Thymus (tissue), 14 donors: ENCODE measurements at places on chromosomes 2 and 18.

DNA sequence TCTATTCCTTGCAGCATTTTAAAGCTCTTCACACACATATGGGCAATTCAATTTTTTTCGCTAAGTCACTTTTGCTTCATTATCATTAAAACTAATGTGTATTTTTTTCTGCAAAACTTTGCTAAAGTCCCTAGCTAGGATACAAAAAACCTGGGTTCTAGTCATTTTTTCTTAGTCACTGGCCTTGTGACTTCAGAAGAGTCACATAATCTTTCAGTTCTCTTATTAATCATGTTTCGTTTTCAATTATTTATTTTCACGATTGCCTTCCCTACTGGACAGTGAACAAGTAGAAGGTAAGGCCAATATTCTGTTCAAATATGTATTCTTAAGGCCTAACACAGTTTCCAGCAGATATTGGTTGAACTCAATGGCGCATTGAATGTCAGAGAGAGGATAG, 60.9 kb upstream of the CYRIA start:
- DNase-seq: no peak

- no peak for DNase-seq
Observed at GRCh38 chr2:127811397-127812321, 688 bp upstream of the WDR33 start.

DNA sequence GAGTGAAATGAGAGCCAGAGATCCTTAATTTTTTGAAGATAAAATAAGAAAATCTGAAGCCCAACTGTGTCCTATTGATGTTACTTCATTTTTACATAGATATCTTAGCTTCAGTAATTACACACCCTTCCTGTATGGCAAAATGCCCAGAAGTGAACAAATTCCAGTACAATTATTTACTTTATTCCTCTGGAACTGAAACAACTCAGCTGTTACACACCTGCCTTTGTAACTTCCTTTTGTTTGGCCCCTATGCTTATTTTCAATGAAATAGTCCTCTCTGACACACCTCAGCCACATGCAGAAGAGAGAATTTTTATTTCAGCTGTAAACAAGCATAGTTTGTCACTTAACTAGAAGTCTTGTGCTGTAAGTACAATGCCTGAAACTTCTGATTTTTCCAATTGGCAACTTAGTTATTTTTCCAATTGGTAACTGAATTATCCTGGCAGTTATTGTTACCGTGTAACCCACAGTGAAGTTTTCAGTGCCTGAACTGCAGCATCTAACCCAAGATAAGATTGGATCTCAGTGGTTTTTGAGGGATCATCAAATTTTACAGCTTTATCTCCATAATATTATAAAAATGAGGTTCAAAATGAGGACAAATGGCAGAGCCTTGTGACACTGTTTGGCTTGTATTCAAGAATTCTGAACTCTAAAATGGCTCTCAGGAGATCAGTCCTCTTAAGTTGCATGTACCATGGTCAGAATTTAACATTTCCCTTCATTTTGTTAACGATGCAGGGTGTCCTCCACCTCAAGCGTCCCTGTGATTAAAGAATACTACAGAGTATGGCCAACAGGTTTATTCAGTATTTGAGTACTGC, 82.6 kb downstream of the PKP4 start:
- DNase-seq: no peak

- no peak for DNase-seq
Observed at GRCh38 chr2:8662239-8662879, 19.5 kb upstream of the ID2 start.

GRCh38 chr2:129711816-129712675, 267.4 kb upstream of the RAB6C start:
- no peak for DNase-seq

- no peak for DNase-seq
Observed at GRCh38 chr2:213101692-213102460, 49.5 kb downstream of the IKZF2 start.

- DNase-seq: no peak
Observed at GRCh38 chr2:98506881-98507280, 62.2 kb downstream of the INPP4A start.

GRCh38 chr2:198053148-198053547, 248.8 kb downstream of the PLCL1 start:
- no peak for DNase-seq

- DNase-seq: no peak
Observed at GRCh38 chr2:112636605-112637288, 9.0 kb upstream of the SLC20A1 start.

DNA sequence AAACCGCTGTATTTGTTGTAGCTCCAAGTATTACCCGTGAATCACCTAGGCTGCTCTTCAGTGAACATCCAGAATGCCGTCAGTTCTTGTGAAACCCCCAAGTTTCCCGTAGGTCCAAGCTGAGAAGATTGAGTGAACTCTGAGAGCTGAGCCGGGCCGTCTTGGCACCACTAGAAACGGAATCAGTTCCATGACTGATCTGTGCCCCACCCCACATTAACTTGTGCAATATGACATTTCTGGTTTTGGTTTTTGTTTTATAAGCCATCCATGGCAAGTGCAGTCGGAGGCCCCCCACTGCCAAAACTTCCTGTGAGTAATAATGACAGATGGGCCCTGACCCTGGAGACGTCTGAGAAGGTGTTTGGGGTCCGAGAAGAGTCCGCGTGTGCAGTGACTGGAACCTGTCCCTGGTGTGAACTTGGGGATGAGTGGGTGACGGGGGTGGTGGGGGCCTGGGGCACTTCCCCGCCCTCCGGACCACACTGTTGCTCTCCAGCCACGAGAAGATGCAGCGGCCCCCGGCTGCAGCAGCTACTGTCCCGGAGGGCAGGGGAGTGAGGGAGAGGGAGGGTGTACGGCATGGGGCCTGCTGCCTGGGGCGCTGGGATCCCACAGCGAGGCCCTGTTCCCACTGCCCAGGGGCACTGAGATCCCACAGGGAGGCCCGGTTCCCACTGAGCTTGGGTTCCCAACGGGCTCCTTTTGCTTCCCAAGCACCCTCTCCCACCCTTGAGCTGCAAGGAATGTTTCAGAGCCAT, 26.5 kb downstream of the NFATC1 start:
- no peak for DNase-seq

DNA sequence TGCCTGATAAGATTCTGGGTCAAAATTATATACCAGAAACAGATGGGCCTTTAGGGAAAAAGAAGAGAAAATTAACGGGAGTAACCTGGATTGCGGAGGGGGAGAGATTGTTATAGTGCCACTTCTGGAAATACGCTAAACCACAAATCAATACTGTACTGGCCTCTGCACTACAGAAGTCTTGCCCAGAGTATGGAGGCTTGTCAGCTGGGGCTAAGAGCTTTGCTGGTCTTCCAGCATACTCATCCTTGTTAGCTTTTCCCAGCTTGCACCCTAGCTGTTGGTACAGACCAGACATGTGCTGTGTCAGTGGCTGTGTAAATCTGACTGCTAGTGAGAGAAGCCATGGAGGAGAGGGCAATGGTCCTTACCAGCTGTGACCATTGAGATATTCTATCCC, 8.9 kb downstream of the AGBL5 start:
- no peak for DNase-seq

DNA sequence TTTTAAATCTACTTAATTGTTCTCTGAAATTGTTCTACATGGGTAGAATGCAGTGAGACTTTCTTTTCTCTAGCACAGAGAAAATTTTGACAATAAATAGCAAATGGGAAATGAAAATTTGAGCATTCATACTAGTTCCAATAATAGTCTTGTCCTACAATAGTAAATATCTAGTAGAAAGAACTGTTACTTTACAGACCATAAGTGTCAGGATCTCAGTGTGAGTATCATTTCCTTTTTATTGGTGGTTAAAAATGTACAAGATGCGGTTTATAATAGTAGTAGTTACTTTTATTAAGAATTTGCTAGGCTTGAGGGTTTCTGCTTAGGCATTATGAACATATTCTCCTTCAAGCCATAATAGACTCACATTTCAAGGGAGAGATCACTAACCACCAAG, 43.2 kb downstream of the KCNE4 start:
- no peak for DNase-seq

- no peak for DNase-seq
Observed at GRCh38 chr2:12543978-12544558, 172.7 kb upstream of the TRIB2 start.

GRCh38 chr2:105144941-105145300, 96.6 kb upstream of the GPR45 start:
- DNase-seq: no peak

- no peak for DNase-seq
Observed at GRCh38 chr18:74050807-74051206, 96.8 kb downstream of the FBXO15 start.

DNA sequence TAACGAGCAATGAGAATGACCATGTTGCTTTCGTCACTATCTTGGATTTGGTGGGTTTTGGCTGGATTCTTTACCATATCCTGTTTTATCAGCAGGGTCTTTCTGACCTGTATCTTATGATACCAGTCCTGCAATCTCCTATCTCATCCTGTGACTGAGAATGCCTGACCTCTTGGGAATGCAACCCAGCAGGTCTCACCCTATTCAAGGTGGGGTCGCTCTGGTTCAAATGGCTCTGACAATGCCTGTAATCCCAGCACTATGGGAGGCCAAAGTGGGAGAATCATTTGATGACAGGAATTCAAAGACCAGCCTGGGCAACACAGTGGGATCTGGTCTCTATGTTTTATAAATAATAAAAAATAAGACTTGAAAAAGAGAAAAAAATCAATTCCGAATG, 173.5 kb downstream of the ACTR3 start:
- DNase-seq: no peak

GRCh38 chr18:2139691-2140090, 431.6 kb downstream of the METTL4 start:
- no peak for DNase-seq

DNA sequence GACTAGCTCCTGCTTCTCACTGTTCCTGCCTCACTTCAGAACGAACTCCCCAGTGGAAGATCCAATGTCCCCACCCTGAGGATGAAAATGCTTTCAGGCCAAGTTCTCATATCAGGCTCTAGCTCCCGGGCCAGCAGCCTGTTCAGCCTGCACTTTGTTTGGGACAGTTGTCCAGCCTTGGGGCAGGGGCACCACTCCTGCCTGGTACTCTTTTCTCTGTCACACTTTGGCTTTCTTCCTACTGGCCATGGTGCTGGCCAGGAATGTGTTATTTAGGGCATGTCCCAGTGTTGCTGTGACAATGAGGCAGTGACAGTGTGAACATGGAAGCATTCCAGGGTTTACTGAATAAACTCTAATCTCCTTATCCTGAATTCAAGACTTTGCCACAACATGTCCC, 154.1 kb downstream of the GALNT14 start:
- DNase-seq: no peak

DNA sequence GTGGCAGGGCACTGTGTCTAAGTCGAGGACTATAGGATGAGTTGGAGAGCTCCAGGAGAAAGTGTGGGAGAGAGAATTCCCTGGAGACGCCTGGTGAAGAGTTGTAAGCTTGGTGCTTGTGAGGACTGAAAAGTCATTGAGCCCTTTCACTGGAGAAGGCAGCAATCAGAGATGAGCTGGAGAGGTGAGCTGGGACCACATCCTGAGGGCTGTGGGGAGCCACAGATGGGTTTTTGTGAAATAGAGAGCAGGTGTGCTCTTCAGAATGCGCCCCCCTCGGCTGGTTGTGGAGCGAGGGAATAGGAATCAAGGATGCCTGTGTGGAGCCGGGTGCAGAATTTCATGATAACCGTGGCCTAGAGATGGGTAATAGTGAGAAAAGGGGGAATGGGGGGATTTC, 224.3 kb downstream of the KLHL29 start:
- no peak for DNase-seq

DNA sequence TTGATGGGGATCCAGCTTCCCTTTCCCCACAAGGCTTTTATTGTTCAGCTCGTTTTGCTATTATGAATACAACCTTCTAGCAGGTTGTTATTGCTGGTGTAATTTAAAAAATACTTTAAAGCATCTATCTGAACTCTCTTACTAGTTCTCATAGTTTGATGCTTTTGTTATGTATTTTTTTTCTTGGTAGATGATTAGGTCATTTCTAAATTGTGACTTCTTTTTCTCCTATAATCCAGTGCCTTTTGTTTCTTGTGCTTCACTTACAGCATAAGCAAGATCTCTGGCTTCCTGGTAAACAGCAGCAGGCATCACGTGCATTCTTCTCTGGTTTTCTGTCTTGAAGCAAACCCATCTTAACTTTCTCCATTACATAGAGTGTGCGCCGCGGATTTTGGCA, 96.1 kb downstream of the FAM168B start:
- no peak for DNase-seq

DNA sequence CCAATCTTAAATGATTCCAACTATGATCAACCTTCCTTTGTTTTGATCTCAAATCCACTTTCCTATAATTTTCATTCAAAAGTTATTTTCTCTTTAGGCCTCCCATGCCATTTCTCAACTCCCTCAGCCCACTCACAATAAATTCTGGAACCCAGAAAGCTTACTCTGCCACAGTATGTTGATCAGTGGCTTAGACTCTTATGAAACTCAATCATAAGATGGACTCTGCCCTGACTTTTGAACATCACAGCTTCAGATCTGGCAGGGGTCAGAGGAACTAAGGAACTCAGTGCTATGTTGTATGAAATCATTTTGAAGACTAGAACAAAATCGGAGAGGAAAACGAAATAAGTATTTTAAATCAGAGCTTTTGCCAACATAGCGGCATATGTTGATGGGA, 59.8 kb upstream of the LGALSL start:
- DNase-seq: no peak
